ENCODE measurements at places on chromosomes 4 and X.

- no peak for DNase-seq
Observed at GRCh38 chr4:79198951-79199587, 126.8 kb downstream of the NAA11 start.

DNA sequence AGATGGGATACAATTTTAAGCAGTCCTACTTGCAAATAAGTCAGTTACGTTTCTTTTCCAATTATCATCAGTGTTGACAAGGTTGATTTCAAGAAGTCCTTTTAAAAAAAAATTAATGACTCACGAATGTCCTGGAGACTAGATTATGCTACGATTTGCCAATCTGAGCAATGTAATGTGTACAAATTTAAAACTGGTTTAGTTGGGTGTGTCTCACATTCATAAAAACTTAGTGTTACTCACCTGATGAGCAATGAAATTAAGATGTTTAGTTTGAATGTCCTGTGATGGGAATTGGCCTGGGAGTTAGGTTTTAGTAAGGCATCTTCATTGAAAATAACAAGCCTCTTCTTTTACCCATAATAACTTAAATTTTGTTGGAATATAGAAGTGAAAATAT lies 136.7 kb upstream of the POF1B start:
- DNase-seq, result no peak

GRCh38 chr4:188552741-188553275 lies 413.6 kb downstream of the TRIML1 start:
- DNase-seq, result no peak

GRCh38 chr4:88828842-88829571 lies 131.4 kb upstream of the NAP1L5 start:
- no peak for DNase-seq

DNA sequence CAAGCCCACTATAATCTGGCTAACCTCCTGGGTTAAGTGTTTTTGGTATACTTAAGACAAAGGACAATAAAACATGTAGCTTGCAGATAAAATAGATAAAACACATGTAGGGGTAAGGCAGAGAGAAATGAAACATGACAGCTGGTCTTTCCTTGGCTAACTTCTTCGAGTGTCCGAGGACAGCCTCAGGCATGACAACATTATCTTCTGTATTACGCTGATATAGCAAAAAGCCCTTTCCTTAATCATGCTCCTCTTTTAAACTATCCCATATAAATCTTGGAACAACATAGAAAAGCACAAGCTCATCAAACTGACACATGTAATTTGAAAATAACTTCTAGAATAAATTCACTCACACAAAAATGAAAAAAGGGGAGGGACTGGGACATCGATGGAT lies 91.1 kb downstream of the SEL1L3 start:
- no peak for DNase-seq

DNA sequence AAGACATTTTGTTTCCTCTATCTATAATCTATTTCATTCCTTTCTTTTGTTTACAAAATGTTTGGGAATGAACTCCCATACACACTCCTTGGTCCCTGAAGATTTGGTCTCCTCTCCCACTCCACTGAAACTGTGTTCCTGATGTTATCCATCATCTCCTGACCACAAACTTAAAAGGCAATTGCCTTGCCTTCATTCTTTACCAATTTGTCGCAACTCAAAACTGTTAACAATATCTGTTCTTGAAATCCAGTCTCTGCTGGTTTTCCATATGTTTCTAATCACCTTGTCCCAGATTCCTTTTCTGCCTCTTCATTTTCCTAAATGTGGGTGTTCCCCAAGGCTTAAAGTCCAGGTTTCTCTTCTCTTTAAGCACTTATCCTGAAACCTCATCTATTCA lies 262.2 kb upstream of the TTC29 start:
- DNase-seq, result no peak

GRCh38 chr4:158410272-158410671 lies 111.4 kb upstream of the RXFP1 start:
- no peak for DNase-seq

DNA sequence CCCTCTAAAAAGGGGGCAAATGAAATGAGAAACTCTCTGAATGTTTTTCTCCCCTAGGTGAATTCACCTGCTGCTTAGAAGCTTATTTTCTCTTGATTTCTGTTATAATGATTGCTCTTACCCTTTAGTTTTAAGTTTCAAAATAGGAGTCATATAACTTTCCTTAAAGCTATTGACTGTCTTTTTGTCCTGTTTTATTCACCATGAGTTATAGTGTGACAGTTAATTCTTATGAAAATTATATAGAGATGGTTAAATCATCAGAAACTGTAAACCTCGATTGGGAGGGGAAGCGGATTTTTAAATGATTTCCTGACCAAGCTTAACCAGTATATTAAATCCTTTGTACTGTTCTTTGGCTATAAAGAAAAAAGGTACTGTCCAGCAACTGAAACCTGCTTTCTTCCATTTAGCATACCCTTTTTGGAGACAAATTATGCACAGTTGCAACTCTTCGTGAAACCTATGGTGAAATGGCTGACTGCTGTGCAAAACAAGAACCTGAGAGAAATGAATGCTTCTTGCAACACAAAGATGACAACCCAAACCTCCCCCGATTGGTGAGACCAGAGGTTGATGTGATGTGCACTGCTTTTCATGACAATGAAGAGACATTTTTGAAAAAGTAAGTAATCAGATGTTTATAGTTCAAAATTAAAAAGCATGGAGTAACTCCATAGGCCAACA lies 4.2 kb downstream of the ALB start:
- no peak for DNase-seq

GRCh38 chr4:158193171-158193749 lies 17.0 kb upstream of the TMEM144 start:
- DNase-seq, result no peak

DNA sequence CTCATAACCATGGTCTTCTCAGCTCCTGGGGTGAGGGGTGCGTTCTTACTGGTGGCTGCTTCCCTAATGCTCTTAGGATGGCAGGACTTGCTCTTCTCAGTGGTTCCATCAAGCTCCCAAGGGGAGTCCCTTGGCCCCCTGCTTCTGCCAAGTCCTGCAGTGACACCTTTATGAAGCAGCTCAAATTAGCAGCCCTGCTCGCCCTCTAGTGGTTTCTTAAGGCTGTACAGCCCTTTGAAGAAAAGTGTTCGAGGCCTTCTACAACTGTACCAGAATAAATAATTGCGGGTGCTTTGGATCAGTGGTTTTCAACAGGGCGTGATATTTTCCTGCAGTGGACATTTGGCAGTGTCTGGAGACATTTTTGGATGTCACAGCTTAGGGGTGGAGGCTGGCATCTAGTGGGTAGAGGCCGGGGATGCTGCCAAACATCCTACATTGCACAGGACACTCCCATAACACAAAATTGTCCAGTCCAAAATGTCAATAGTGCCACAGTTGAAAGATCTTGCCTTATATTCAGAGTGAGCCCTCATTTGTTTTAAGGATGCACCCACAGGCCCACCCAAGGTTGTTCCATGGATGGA lies 204.7 kb upstream of the S100G start:
- peak; percentile 47 for DNase-seq

DNA sequence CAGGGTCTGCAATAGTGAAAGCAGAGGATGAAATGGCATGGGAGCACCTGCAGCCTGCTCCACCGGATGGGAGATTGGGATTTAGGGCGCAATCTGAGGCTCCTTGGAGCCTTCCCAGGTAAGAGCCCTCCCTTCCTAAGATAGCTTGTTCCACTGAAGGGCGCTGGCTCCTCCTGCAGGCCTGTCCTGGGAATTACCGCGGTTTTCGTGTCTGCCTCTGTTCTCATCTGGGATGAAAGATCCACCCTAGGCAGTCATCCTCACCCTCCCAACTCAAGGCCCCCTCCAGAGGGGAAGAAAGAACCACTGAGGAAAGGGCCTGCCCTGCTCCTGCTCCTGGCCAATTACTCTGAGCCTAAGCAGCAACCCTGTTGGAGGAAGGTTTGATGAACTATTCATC lies 547.5 kb downstream of the SMARCA1 start:
- DNase-seq, result peak; percentile 47

DNA sequence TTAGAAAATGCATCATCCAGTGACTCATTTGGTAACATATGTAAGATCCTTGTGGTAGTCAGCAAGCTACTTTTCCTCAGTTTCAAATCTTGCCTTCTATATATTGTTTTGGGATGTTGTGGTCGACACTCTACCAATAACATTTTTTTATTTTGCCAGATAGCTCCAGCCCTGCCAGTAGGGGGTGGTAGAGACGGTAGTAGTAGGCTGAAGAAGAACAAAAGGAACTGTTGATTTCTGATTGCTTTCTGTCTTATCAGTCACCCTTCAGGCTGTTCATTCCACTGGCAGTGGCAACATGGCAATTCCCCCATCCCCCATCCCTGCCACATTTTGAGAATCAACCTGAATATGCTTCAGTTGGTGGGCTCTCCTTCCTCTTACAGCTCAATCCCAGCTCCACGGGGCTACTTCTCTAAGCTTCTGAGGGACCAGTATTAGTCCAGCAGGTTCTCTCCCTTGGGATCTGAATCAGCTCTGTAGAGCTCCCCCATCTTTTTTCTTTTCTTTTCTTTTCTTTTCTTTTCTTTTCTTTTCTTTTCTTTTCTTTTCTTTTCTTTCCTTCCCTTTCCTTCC lies 171.5 kb upstream of the VEGFC start:
- no peak for DNase-seq

GRCh38 chr4:11487868-11488544 lies 59.3 kb upstream of the HS3ST1 start:
- no peak for DNase-seq

DNA sequence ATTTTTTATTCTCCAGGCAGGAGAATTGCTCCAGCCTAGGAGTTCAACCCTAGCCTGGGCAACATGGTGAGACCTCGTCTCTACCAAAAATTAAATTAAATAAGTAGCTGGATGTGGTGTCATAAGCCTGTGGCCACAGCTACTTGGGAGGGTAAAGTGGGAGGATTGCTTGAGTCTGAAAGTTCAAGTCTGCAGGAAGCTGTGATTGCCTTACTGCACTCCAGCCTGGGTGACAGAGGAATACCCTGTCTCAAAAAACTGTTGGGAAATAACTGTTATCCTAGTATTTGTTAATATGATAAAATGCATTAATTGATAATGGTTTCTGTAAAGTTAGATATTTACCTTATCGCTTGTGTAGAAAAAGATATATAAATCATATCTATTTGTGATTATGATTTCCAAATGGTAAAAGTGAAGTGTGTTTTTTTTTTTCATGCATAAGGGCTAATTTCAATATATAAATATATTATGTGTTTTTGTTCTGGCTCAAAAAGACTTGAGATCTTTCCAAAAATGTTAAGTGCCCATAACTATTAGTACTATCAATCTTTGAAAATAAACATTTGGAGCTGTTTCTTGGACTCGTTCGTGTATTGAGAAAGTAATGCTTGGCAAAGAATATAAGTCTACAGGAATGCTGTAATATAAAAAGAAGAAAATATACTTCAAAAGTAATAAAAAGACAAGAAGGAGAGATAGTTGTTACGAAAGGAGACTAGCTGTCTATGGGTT lies 396.6 kb downstream of the ADGRL3 start:
- no peak for DNase-seq

DNA sequence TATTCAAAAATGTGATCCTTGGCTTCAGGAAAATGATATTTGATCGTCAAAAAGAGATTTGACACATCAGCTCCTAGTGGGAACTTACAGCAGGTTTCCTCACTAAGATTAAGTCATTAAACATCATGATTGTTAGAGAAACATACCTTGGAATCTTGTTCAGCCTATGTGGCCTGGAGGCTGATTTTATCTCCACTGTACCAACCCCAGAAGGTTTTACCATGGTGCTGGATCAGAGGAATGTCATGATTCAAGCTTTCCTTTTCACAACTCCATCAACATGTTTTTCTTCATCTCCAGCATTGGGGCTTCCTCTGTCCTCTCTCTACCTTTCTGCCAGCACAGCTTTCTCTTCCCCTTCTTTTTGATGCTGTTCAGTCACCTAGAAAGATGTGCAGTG lies 68.4 kb upstream of the MID1IP1 start:
- no peak for DNase-seq

DNA sequence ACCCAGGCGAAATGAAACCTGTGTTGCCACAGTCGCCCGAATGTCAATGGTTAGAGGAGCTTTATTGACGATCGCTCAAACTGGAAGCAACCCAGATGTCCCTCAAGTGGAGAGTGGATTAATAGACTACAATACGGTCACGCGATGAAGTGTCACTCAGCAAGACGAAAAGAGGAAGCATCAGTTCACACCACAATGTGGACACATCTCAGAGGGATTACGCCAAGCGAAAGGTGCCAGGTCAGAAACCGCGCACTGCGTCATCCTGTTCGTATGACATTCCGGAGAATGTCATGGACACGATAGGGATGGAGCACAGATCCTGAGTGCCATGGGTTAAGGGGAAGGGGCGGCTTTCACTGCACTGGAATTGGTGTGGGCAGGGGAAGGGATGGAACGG lies 111.7 kb downstream of the HMX1 start:
- DNase-seq, result no peak

GRCh38 chr4:140019619-140020347 lies 134.2 kb downstream of the MAML3 start:
- DNase-seq, result no peak

DNA sequence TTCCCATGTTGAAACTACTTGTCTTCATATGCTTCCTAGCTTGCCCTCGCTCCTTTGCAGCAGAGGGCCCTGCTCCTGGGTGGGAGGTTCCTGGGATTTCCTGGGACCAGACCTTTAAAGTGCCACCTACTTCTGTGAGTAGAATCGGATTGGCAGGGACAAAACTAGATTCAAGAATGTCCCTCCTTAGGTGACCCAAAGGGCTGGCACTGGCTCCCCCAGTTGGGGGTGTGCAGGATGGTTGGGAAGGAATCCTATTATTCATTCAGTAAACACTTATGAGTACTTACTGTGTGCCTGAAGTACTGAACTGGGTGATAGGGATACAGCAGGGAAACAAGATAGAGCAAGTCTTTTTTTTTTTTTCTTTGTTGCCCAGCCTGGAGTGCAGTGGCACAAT lies 2.6 kb upstream of the KANTR start:
- DNase-seq, result no peak

- no peak for DNase-seq
Observed at GRCh38 chrX:155144926-155145325, 71.3 kb upstream of the VBP1 start.

DNA sequence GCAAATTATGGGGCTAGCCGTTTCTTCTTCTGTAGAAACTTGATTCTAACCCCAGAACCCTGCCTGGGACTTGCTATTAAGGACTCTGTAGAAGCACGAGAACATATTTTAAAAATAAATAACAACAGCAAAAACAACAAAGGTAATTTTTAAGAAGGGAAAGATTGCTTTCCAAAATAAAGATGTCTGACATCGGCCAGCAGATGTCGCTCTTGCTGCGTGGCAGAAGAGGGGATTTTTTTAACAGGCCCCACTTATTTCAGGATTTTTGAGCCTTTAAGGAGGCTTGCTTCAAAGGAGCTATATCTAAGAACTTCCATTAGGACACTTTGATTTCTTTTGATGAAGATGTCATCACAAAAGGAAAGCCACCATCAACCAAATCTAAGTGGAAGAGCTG lies 62.8 kb upstream of the EGFL6 start:
- DNase-seq, result peak; percentile 66

DNA sequence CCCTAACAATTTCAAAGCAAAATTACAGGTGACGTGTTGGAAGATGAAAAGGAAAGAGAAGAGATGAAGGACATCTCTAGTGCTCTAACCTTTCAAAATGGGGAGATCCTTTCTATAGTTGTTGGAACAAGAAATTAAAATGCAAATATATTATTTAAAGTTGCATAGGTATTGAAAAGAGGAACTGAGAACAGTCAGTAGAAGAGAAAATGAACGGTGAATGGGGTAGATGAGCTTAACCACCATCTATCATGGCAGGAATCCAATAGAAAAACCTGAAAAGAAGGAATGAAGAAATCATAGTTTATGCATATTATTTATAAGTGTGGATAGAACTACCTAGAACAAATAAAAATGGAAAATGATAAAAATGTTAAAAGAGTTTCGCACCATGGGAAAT lies 42.0 kb downstream of the ANXA5 start:
- no peak for DNase-seq

All from activated T-cell treated with anti-CD3 and anti-CD28 coated beads, Interleukin-2, amount 50 U/mL, for 48 hours (primary cell).